Stimulated activated CD4-positive, alpha-beta T cell treated with anti-CD3 and anti-CD28 coated beads, Interleukin-15, amount 100 ng/mL, for 48 hours (primary cell): ENCODE measurements at places on chromosomes 5 and 9.

DNA sequence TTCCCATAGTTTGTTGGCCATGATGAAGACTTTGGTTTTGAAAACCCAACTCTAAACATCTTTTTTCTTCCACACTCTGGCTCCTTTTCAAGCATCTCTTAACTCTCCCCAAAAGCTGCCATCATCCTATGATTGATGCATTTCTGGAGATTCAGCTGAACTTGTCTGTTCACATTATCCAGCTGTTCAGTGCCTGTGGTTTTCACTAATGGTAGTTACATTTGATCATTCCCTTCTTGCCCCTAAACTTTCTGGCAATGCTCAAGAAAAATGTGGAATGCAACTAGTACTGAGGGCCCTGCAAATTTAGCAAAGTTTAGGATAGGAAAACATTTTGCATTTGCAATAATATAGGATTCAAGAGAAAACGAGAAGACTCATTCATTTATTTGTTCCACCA is 267.5 kb downstream of the ENC1 start:
- no peak for DNase-seq

- no peak for DNase-seq
These were observed 342.4 kb upstream of the CD180 start for GRCh38 chr5:67538855-67539506.

GRCh38 chr9:78030296-78030552 is 1.4 kb downstream of the GNAQ start:
- DNase-seq = no peak

GRCh38 chr5:31194892-31195555 is 1.5 kb downstream of the CDH6 start:
- no peak for DNase-seq

DNA sequence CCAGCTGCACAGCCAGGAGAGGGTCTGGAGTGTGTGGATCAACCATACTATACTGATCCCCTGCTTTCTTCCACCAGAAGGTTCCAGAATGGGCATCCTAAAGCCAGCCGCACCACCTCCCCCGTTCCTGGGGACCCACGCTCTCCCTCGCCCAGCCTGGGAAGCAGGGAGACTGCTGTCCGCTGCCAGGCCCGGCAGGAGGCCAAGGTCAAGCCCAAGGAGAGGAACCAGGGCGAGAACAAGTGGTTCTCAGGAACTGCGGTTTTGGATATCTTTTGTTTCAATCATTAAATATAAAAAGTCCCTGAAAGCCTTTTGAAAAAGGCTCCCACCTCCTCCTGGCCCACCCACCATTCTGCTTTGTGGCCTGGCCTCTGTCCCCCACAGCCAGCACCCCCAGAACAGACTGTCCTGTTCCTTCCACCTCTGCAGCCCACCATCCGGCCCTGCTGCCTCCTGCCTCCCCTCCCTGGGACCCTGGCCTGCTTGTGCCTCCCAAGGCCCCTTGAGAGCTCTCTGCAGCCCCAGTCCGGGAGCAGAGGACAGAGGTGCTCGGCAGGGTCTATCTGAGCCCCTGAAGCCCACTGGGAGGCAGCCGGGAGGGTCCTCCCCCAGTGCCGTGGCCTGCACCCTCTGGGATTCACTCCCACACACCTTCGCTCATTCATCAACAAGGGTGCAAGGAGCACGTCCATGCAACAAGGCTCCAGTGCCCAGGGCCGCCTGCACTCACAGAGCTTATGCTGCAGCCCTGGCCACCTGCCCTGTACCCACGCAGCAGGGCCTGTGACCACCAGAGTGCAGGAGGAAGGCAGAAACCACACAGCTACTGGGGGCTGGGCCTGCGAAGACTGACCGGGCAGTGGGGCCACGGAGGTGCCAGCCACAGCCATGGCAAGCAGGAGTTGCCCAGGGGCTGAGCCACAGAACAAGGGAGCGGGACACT is 614 bp upstream of the LCN6 start:
- DNase-seq = no peak

- DNase-seq = no peak
These were observed 287.0 kb upstream of the SEMA6A start for GRCh38 chr5:116861666-116862065.

DNA sequence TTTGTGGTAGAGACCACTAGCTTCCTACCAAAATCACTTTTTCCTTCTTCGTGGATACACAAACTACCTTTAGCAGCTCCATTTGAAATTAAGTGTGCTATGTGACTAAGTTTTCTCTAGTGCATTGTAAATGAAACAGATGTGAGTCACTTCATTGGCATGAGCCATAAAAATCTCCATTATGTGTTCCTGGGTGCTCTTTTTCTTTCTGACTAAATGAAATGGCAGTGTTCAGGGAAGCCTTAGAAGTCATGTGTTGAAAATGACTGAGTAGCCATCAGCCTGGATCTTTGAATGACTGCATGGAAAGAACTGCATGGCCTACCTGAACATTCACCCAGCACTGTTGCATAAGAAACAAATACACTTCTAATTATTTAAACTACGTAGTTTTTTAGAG is 107.9 kb downstream of the NDUFAF2 start:
- DNase-seq = no peak
